Epithelial cell of alveolus of lung (primary cell): ENCODE measurements at places on chromosomes 11 and 22. TPM values are rescaled to one million over a fixed set of nuclear protein-coding genes. Genes with fewer than 3 reads are reported as not detected.

Gene NRGN
- total RNA-seq, result 1.0 and 9.6 TPM in 2 replicates

Gene OVOL1
- under 0.01 TPM in 1 of 2 replicates, not detected in the other for total RNA-seq

Gene MOGAT2
- not detected in 2 replicates for total RNA-seq

Gene NPTXR
- total RNA-seq, result 0.78 and 4.4 TPM in 2 replicates

Gene PHLDA2
- 3.7 and 97.5 TPM in 2 replicates for total RNA-seq

Gene OR4B1
- total RNA-seq, result not detected in 2 replicates

Gene FERMT3
- 3.6 and 8.5 TPM in 2 replicates for total RNA-seq

Gene ACER3
- 6.1 and 28.2 TPM in 2 replicates for total RNA-seq

Gene TMPRSS13
- total RNA-seq, result not detected in 2 replicates

Gene CFAP300
- total RNA-seq, result 5.0 and 16.8 TPM in 2 replicates

Gene DGCR6
- 0.52 and 3.7 TPM in 2 replicates for total RNA-seq

Gene CCDC15
- 1.3 and 2.3 TPM in 2 replicates for total RNA-seq

Gene MS4A4A
- total RNA-seq, result 10.5 TPM in 1 of 2 replicates, not detected in the other

Gene OR5M8
- not detected in 2 replicates for total RNA-seq

Gene MICAL3
- 8.4 and 15.1 TPM in 2 replicates for total RNA-seq

Gene OR4P4
- not detected in 2 replicates for total RNA-seq

Gene OR52H1
- total RNA-seq, result 0.16 TPM in 1 of 2 replicates, not detected in the other

Gene DBX1
- total RNA-seq, result not detected in 2 replicates

Gene OR51B4
- total RNA-seq, result not detected in 2 replicates

Gene WBP2NL
- total RNA-seq, result 0.72 TPM in 1 of 2 replicates, not detected in the other

Gene ARHGAP32
- total RNA-seq, result 8.9 and 15.3 TPM in 2 replicates

Gene BIK
- total RNA-seq, result 0.39 TPM in 1 of 2 replicates, not detected in the other

Gene PDGFB
- 3.1 and 9.2 TPM in 2 replicates for total RNA-seq

Gene GALNT18
- total RNA-seq, result 0.96 and 5.7 TPM in 2 replicates

Gene OR56A1
- not detected in 2 replicates for total RNA-seq

Gene RAC2
- 32.8 and 71.8 TPM in 2 replicates for total RNA-seq

Gene CYTH4
- total RNA-seq, result 0.39 TPM in 1 of 2 replicates, not detected in the other
